HuH-7 (cell line): ENCODE measurements at places on chromosomes 1 and 21.

DNA sequence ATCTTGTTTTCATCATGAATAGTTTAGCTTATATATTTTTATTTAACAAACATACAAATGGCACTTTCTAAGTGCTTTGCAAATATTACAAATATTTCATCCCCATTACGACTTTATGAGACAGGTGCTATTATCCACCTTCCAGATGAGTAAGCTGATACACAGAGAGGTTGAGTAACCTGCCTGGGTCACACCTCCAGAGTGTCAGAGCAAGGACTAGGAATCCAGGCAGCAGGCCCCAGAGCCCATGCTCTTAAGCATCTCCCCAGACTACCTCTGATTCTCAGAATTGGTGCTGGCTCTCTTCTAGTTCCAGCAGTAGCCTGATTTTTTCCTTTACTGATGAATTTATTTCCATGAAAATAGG lies 40.0 kb downstream of the EPHB2 start:
- DNase-seq, result no peak

DNA sequence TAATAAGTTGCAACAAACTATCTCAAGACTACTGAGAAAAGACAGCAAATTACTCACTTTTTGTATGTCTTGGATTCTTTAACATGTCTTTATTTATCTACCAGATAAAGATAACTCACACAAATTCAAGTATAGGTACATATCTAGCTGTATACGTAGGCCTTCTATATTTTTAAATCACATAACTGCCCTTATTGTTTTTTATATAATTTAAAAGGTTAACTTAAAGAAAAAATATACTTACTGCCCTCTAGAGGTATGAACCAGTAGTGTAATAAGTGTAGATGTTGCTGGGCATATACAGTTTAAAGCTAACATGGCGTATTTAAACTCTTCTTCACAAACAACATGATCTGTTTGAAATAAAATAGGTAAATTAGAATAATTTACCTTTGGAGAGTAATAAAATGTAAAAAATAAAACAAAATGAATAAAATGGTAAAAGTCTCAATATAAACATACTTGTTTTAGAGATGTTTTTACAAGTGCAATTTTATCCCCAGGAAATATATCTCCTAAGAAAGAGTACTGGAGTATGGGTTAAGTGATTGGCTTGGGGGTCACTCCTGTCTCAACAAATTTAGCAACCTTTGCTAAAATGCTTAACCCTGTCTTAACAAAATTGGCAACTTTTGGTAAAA lies 235.2 kb downstream of the KCNT2 start:
- no peak for DNase-seq

DNA sequence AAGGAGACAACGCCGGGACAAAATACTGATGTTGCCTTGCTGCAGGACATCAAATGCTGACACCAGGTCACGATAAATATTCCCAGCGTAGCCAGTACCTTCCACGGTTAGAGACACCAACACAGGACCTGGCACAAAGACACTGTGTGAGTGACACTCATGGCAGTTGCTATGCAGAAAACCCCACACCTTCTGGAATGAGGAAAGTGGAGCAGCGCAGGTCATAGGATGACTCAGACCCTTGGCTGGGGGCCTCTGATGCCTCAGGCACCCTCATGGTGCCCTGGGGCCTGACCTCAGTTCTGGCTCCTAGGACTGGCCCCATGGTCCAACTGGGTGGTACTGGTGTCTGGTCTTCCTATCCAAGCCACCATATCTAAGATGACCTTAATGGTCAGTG lies 7.0 kb downstream of the DCST2 start:
- no peak for DNase-seq

DNA sequence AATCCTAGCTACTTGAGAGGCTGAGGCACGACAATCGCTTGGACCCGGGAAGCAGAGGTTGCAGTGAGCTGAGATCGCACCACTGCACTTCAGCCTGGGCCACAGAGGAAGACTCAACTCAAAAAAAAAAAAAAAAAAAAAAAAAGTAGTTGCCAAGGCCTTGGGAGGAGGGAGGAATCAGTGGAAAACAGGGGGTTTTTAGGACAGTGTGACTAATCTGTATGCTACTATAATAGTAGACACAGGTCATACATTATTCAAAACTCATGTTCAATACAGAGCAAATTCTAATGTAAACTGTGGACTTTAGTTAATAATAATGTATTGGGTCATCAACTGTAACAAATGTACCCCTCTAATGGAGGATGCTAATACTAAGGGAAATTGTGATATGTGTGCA lies 51.7 kb upstream of the CTPS1 start:
- DNase-seq, result no peak

DNA sequence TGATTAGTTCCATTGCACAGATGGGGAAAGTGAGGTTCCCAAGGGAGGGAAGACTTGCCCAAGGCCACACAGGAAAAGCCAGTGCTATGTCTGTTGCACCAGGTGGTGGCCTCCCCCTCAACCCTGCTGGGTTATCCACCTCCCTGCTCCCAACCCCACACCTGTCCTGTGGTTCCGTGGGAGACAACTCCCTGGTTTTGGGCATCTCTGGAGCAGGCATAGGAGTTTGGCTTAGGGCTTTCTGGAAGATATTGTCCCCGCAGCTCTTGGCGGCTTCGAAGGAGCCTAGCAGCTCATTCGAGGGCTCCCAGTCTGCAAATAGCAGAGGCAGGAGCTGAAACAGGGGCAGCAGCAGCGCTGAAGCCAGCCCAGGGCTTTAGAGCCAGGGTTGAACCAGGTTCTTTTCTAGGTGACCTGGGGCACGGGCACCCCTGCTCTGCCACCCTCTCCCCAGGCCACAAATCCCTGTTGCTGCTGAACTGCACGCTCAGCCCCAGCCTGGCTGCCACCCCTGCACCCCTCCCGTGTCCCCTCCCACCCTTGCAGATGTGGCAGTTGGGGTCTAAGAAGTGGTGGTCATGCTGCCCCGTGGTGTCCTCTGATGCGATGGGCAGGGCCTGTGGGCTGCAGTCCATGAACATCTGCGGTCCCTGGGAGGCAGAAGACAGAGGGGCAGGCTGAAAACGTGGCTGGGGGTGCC lies 22.1 kb downstream of the SPOCD1 start:
- DNase-seq, result no peak

DNA sequence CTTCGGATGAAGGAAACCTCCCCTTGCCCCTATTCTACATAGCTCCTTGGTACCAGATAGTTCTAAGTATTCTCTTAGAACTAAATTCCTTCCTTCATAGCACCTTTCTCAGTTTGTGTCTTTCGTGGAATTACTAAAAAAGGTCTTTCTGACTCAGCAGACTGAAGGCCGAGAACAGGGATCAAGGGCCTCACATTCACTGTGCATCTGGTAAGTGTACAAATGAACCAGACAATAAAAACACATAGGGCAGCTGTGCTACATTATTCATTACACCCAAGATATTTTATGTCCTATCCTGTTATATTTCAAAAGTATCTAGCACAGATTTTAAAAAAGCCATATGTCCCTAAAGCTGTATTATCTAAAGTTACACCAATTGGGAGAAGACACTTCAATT lies 62.9 kb upstream of the HP1BP3 start:
- DNase-seq, result no peak

DNA sequence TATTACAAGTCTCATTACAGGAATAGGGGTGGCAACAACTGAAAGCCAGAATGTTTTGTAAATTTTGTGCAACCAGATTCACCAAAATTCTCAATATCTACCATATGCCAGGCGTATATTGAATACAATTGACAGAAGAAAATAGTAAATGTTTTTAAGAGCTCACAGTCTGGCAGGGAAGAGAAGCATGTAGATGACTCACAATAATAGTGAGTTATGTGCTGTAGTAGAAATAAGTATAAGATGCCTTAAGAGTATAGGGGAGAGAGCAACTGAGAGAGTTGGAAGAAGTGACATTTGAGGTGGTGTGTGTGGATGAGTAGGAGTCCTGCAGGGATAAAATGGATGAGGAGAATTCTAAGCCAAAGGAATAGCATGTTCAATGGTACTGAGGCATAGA lies 170.5 kb upstream of the FGGY start:
- DNase-seq, result no peak

DNA sequence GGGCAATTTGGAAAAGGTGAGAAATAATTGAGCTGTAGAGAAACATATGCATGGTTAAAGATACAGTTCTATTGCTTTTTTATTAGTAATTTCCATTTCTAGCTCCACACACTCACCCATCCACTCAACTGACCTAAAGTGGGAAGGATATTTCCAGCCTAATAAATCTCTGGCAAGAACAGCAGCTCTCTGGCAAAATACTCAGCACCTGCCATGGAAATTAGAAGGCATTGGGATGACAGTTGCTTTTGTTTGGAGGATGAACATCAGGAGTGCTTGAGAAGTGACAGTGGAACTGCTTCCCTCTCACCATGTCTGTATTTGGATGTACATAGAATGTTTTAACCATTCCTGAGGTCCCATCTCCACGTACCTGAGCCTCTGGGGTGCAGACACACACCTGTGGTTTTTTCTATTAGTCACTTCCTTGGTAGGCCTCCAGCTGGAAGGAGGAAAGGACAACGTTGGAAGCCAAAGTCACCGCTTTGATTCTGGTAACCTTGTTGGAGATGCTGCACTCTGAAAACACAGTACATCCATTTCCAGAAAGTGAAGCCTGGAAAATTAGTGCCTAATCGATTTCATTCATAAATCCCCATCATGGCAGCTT lies 62.3 kb upstream of the RUNX1 start:
- DNase-seq, result no peak

DNA sequence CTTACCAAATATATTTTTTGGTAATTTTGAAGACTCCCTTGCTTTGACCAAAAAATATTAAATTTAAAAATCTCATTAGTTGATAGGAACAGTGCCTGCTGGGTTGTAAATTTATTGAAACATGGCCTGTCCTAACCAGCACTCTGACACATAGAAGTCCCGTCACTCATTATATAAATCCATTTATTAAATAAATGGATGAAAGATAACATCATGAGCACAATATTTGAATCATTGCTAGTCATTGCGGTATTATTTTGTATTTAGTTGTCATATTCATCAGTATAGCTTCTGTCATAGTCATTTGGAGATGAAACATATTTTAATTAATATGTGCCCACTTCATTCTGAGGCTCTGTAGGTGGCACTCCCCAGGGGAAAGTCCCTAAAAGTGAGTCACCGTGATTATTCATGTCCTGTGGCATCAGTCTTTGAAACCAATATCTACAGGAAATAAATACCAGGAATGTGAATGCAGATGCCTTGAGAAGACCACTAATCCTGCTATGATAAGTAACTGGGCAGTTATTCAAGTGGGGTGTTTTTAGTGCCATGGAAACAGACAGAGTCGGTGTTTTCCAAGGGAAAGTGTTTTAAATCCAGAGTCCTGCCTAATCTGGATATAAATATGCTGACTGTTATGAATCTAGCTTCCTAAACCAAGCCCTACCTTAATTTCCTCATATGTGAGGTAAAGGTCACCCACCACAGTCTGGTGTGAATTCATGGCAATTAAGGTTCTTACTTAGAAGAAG lies 302.0 kb downstream of the DUSP10 start:
- DNase-seq, result no peak

DNA sequence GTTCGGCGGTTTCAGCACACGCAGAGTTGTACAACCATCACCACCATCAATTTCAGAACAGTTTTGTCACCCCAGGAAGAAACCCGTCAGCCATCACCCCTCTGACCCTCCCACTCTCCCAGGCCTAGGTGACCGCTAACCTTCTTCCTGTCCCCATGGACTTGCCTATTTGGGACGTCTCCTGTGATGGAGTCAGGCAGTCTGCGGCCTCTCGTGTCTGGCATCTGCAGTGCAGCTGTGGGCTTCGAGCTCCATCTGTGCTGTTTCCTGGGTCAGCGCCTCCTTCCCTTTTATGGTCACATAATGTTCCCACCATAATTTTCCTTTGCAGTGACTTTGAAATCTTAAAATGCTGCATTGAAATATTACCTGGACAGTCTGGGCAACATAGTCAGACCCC lies 24.4 kb downstream of the SLC45A1 start:
- DNase-seq, result no peak

- DNase-seq, result no peak
These were observed 4.9 kb downstream of the TPM3 start for GRCh38 chr1:154186852-154187501.

- peak; percentile 4 for DNase-seq
These were observed 23.5 kb downstream of the ASB17 start for GRCh38 chr1:75908717-75909152.

GRCh38 chr1:178538192-178538916 lies 25.4 kb downstream of the TEX35 start:
- DNase-seq, result no peak

GRCh38 chr1:117596023-117596720 lies 9.7 kb upstream of the TENT5C start:
- DNase-seq, result no peak

- no peak for DNase-seq
These were observed 7.2 kb downstream of the LGALS8 start for GRCh38 chr1:236530959-236531358.

DNA sequence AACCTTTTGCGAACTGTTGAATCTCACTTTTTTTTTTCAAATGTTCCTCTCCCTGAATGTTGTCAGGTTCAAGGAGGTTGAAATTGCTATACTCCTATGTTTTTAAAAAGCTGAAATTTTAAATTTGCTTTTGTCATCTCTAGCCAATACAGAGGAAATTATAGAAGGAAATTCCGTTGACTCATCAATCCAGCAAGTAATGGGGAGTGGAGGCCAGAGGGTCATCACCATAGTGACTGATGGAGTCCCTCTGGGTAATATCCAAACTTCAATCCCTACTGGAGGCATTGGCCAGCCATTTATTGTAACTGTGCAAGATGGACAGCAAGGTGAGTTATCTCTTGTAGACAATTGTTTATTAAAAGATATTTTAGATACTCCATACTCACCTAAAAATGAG lies 36.3 kb downstream of the GABPB2 start:
- DNase-seq, result no peak

- DNase-seq, result no peak
These were observed 35.6 kb downstream of the C4BPA start for GRCh38 chr1:207139616-207140015.

GRCh38 chr1:39107341-39108290 lies 81.5 kb downstream of the NDUFS5 start:
- DNase-seq, result no peak

GRCh38 chr1:231193710-231194340 lies 32.0 kb downstream of the TRIM67 start:
- DNase-seq, result no peak

- no peak for DNase-seq
These were observed 919 bp downstream of the CTSS start for GRCh38 chr1:150764617-150765101.

- no peak for DNase-seq
These were observed 32.0 kb downstream of the VANGL2 start for GRCh38 chr1:160432371-160432786.

GRCh38 chr1:109790735-109791494 lies 27.2 kb upstream of the EPS8L3 start:
- DNase-seq, result peak; percentile 54

DNA sequence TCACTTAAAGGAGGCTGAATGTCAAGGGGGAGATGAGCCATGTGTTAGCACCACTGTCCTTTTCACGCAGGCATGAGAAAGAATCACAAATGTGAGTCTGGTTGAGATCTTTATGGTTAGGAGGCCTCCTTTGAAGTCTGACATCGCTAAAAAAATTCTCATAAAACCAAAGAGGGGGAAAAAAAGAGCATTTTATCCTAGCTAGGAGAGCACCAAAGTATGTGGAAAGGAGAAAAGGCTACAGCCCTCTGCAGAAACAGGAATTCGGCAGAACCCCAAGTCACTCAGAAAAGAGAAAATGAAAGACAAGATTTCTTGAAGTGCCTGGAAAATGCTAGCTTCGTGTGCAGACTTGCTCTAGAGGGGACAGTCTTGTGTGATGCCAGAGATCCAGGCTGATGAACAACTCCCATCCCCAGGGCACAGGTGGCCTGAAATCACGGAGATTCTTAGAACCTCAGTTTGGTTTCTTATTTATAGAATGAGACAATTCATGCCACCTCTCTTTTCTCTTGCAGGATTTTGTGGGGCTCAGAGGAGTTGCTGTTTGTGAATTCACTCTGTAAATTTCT lies 61.5 kb downstream of the RUNX1 start:
- no peak for DNase-seq
